ENCODE measurements at places on chromosomes 7 and 10. TPM values are rescaled to one million over a fixed set of nuclear protein-coding genes. Genes with fewer than 3 reads are reported as not detected.

GRCh38 chr7:135353832-135354231, 120.2 kb downstream of the STRA8 start:
- no peak for DNase-seq

DNA sequence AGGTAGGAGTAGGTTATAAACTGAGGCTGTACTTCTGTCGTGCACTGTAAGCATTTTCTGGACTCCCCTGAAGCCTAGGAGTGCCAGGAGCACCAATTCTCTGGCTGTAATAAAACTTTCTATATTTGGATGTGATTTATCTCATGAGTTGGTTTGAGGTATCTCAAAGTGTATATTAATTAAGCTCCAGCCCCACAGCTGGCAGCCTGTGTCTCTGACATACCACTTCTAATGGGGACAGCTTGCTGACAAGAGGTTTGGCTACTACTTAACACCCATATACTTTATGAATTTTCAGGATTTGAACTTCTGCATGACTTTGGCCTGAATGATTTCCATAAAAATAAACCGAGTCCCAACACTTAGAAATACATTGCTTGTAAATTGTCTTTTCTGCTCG, 35.2 kb downstream of the CFAP58 start:
- no peak for DNase-seq

- DNase-seq: no peak
Measured at GRCh38 chr7:27634671-27635493, 27.8 kb downstream of the HIBADH start.

DNA sequence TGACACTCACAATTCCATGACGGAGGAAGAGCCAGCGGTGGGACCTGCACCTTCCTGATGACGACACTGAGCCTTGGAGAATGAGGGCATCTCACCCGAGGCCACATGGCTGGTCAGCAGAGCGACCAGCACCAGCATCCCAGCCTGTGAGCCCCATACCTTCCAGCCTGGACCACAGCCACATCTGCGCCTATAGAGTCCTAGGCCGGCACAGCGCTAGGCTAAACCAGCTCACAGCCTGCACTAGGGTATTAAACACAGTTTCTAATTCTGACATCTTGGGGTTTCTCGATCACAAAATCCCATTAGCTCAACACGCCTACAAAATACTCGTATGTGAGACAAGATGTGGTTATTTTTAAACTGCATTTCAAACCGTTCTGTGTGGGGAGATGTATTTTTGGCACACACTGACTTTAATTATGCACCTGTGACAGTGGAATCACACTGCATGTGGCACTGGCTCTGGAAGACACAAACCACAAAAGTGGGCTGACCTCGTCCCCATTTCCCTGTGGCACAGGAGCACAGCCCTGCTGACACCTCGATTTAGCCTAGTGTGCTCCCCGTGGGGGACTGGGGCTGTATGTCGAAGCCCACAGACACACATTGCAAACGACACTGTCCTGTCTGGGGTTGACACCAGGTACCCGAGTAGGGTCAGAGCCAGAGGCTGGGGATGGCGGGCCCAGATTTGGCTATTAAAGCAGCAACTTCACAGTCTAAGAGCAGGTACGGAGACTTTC, 32.5 kb downstream of the CPXM2 start:
- no peak for DNase-seq

DNA sequence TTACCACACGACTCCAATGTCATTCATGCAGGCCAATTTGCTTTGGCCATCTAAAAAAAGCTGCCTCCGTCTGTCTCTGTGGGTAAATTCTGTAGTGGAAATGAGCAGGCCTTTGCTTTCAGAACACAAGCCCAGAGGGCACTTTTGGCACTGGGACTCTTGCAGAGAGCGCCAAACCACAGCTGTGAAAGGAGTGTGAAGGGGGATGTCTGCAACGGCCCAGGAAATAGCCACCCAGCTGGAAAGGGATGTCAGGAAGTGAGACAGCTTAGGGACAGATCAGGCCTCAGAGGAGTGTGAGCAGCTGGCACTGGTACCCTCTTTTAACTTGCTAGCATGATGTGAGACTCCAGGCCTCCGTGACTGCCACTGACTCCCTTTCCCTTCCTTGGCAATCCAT, 152.4 kb downstream of the DKK1 start:
- peak; percentile 32 for DNase-seq

DNA sequence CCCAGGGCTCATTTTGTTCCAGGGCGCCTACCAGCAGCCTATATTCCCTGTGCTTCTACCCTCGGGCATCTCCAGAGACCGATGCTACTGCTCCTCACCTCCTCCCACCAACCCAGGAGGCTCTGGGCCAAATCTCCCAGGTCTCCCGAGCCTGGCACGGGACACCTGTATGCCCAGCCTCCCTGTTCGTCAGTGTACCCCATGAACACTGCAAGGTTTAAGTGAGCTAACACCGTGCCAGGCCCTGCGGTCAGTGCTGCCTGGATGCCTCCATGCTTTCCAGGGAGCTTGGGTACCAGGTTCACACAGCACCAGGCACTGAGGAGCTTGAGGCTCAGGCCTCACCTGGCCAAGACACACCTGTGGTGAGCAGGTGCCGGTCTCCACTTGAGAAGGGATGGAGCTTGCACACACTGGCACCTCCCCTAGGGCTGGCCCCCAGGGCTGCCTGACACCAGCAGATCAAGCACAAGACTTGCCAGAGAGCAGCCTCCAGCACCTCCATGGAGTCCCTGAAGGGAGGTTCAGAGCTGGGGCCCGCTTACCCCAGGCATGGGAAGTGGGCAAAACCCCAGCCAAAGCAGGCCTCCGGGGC, 80.3 kb downstream of the FAM53B start:
- DNase-seq: no peak

DNA sequence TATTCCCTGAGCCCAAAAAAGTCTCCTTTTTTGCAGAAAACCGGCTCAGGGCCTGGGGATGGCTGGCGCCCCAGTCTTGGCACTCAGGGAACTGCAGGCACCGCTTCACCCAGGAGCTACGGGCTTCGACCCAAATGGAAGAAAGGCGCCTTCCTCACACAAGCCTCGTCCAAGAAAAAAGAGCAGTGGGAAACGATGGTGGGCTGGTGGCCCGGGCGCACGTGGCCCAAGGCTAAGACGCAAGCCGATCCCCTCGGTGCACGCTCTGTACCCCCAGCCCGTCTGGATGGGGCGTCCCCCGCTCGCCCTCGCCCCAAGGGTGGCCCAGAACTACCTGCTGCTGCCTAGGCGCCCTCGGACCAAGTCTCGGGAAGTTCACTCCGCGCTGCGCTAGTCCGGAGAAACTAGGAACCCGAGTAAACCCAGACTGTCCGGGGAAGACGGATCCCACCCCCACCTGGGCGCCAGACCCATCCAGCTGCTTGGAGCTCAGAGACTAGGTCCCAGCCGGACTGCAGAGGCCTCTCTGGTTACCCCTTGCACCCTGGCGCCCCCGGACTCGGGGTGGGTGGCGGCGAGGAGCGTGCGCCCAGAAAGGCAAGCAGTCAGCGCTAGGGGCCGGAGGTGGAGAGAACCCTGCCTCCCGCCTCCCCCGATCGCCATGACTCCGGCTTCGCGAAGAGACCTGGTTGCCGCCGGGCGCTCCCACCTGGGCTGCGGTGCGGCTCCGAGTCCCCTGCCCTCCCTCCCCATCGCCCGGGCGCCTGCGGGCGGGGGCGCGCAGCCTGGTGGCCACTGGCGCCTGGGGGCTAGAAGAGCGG, 76.4 kb downstream of the CALN1 start:
- DNase-seq: no peak

DNA sequence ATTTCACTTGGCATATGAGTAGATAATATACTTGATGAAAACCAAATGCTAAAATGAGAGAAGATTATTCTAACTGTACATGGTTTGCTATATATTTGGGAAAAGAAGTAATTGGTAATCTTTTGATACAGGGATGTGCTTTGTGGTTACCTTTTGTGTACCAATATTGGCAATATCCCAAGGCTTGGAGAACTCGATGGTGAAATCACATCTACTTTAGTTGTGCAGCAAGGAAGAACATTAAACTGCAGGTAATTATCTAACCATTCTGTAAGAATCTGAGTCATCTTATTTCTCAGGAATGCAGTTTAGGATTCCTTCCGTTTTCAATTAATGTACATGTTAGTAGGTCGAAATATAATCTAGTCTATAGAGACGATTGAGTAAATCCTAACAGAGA, 64.1 kb downstream of the SRI start:
- DNase-seq: no peak

GRCh38 chr10:110643035-110643652, 992 bp upstream of the RBM20 start:
- DNase-seq: no peak

ADAM22 gene
- 15.0 TPM for total RNA-seq

LRRC17 gene
- total RNA-seq: 20.2 TPM

SPDYE2 gene
- total RNA-seq: not detected

MICU1 gene
- total RNA-seq: 54.5 TPM

RASA4 gene
- total RNA-seq: 3.4 TPM

SPDYE5 gene
- not detected for total RNA-seq

MEST gene
- total RNA-seq: 0.06 TPM

All from H4 (cell line).